ENCODE measurements at places on chromosomes 2 and 18. TPM values are rescaled to one million over a fixed set of nuclear protein-coding genes. Genes with fewer than 3 reads are reported as not detected.

DNA sequence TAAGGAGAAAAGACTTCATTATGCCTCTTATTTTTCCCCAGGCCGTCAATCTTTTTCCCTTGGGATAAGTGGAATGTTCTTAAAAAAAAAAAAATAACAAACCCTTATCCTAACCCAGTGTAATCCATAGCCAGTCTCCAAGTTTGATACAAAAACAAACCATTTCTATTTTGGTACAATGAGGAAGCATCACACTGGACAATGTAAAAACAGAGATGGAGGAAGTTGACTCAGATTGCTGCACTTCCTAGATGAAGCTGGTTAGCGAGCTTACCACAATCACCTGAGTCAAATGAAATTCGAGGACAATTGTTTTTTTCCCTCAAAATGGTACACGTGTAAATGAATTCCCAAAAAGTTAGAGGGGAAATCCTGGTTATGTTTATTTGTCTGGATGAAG, 259.7 kb downstream of the TCF4 start:
- no peak for DNase-seq

DNA sequence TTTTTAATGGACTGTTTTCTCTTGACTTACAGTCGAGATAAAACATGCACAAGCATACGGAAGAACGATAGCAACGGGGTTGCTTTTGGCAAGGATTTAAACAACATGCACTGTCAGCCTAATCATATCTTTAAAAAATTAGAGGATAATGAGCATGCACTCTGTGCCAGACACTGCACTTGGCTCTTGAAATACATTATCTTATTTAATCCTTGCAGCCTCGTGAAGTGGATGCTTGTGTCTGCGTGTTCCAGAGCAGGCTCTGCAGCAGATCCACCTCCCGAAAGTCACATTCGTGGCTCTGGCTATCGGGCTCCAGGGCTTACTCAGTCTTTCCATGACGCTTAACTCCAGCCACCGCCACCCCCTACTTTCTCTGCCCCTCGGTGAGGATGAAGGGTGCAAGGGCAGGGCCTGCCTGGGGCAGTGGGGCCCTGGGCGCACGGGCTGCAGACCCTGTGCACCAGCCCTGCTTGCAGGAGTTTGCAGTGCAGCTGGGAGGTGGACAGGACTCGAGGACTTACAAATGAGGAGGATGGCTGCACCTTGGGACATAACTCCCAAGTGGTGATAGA, 61.7 kb downstream of the ACKR3 start:
- DNase-seq: no peak

DNA sequence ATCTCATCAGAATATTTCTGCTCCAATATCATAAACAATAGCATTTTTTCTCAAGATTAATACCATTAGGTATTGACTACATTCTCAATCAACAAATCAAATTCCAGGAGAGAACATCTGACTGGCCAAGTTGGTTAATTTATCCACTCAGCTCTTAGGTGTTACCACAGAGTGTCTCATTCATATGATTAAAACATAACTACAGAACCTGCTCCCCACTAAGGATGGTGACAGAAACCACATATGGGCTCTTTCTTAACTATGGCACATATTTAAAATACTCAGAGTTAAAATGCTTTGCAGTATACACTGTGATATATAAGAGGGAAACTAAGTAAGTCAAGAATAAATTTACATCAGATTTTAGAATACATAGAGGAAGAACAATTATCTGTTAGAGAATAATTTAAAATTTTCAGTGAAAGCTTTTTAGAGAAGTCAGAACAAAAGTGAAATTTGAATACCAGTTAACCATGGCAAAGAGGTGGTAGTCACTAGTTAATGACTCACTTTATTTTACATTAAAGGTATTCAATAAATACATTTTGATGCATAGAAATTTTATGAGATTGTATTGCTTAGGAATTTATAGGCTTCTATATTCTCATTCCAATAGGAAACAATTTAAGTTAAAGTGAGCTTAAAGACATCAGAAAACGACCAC, 1120.8 kb upstream of the TMEFF2 start:
- no peak for DNase-seq

DNA sequence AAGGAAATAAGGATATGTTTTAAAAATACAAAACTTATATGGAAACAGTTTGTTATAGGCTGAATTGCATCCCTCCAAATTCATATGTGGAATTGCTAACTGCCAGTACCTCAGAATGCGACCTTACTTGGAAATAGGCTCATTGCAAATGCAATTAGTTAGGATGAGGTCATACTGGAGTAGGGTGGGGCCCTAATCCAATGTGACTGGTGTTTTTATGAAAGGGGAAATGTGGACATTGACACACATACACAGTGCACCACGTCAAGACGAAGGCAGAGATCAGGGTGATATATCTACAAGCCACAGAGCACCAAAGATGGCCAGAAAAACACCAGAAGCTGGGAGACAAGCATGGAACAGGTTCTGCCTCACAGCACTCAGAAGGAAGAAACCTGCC, 494.2 kb downstream of the TSN start:
- no peak for DNase-seq

The RAB12 gene
- total RNA-seq: 60.5 TPM

The SLC9A4 gene
- 3.2 TPM for total RNA-seq

DNA sequence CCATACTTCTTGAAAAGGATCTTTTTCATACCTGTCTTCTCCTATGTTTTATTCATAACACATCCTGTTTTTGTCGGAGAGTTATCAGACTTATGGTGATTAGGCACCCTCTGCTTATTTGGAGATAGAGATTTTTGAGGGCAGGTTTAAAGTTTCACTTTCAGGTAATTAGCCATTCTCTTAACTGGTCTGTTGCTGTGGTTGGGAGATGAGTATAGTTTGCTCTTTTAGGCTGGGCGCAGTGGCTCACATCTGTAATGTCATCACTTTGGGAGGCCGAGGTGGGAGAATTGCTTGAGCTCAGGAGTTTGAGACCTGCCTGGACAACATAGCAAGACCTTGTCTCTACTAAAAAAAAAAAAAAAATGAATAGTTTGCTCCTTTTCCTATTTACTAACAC, 25.3 kb downstream of the SFTPB start:
- DNase-seq: no peak

DNA sequence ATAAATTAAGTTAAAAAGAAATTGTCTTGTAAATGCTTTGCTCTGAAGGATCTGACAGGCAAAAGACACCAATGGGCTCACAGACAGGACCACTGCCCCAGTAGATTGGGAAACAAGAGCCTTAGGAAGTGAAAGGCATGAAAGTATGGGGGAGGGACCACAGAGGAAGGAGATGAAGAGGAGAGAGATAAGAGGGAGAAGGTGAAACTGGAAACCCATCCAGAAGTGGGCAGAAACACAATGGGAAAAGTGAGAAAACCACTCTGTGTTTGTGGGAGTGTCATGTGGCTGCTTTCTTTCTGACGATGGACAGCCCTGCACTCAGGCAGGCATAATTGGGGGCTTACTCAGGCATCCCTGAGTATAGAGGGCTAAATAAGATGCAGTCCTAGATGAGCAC, 101.5 kb upstream of the STON1 start:
- DNase-seq: no peak

The LONRF2 gene
- 3.3 TPM for total RNA-seq

GRCh38 chr2:45874344-45874743, 222.9 kb downstream of the PRKCE start:
- no peak for DNase-seq

- DNase-seq: no peak
Measured at GRCh38 chr2:19494241-19494640, 135.8 kb upstream of the OSR1 start.
